ENCODE measurements at places on chromosomes 1 and 21.

- DNase-seq = no peak
These were observed 19.3 kb upstream of the PDZK1IP1 start for GRCh38 chr1:47209091-47209490.

- peak; percentile 24 for DNase-seq
These were observed 109.5 kb upstream of the SIM2 start for GRCh38 chr21:36589352-36589971.

GRCh38 chr21:27250366-27250765, 283.5 kb upstream of the ADAMTS5 start:
- DNase-seq = peak; percentile 80

- no peak for DNase-seq
These were observed 30.1 kb downstream of the SMYD2 start for GRCh38 chr1:214310777-214311690.

GRCh38 chr1:89724369-89725010, 91.6 kb downstream of the LRRC8C start:
- no peak for DNase-seq

- no peak for DNase-seq
These were observed 268.4 kb upstream of the USP24 start for GRCh38 chr1:55483523-55483922.

DNA sequence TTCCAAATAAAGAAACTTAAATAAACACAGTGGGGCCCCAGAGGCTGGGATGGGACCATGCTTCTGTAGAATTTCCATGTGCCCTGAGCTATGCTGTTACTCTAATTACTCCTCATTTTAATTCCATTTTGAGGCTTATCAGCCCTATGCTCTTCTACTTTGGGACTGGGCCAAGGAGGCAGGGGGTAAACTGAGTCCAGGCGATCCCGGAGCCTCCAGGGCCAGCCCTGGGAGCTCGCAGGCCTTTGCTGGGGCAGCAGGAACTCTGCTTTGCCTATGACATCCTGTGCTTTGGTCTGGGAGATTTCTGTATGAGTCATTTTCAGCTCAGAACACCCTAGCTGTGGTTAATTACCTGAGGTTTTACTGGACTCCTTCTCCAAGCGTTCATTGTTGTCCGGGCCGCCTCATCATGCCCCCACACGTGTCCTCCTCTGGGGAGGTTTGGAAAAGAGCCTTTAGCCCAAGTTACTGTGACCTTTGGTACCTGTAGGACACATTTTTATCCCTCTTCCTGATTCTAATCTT, 95.7 kb downstream of the RHOU start:
- no peak for DNase-seq

DNA sequence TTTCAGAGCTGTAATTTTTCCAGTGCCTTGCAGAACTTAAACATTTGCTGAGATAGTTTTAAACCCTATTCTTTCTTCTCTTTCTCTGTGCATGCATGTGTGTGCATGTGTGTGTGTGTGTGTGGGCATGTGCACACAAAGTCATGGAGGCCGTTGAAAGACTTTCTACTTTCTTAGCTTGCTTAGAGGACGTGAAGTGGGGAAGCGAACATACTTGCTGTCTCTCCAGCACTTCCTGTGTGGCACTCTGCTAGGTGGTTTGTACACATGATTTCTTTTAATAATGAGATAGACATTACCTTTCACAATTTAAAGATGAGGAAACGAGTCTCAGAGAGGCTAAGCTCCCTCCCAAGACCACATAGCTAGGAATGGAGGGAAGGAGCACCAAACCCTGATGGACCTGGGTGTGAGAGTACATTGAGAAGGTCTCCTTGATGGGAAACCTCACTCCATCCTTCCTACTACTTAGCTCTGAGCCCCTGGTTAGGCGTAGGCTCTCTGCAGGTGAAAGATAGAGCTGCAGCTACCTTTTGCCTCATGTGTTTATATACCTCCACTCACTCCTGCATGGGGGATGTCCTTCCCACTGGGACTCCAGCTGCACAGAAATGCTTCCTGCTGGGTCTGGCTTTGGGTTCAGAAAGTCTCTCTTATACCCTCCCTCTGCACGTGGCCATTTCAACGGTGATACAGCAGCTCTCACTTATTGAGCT, 101.9 kb upstream of the USP24 start:
- DNase-seq = no peak

GRCh38 chr1:91476533-91477217, 24.0 kb upstream of the CDC7 start:
- no peak for DNase-seq

- DNase-seq = peak; percentile 58
These were observed 16.6 kb downstream of the C21orf91 start for GRCh38 chr21:17802572-17802971.

DNA sequence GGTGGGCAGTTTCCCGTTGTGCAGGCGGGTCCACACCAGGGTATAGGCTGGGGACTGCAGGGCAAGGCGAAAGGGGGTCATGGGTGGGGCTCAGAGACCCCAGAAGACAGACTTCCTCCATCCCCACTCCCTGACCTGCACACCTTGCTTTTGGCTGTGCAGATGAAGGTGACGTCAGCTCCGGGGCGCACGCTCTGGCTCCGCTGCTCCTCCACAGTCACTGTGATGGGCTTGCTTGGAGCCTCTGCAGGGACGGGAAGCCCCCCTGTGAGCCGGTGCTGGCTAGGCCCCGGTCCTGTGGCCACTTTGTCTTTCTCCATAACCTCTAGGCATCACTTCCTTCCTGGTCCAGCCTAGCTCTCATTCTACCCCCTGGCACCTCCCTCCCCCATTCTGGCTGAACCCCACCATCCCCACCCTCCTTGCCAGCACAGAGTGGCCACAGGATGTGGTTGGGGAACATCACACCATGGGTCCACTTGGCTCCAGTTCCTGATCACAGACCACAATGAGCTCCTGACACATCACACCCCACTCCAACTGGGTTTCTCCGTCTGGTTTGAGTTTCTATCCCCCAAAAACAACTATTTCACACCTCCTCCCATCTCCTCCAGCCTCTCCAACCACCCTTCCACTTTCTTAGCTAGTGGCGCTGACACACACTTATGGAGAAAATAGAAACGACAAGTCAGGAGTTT, 45.2 kb downstream of the LDLRAD2 start:
- DNase-seq = peak; percentile 11

DNA sequence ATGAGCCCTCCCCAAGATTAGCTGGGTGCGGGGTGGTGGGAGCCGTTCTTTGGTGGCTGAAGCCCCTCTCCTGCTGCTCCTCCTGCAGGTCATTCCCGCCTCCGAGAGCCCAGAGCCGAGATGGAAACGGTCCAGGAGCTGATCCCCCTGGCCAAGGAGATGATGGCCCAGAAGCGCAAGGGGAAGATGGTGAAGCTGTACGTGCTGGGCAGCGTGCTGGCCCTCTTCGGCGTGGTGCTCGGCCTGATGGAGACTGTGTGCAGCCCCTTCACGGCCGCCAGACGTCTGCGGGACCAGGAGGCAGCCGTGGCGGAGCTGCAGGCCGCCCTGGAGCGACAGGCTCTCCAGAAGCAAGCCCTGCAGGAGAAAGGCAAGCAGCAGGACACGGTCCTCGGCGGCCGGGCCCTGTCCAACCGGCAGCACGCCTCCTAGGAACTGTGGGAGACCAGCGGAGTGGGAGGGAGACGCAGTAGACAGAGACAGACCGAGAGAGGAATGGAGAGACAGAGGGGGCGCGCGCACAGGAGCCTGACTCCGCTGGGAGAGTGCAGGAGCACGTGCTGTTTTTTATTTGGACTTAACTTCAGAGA, 448 bp downstream of the G0S2 start:
- peak; percentile 14 for DNase-seq

GRCh38 chr1:51729824-51730301, 113.0 kb downstream of the OSBPL9 start:
- peak; percentile 40 for DNase-seq

DNA sequence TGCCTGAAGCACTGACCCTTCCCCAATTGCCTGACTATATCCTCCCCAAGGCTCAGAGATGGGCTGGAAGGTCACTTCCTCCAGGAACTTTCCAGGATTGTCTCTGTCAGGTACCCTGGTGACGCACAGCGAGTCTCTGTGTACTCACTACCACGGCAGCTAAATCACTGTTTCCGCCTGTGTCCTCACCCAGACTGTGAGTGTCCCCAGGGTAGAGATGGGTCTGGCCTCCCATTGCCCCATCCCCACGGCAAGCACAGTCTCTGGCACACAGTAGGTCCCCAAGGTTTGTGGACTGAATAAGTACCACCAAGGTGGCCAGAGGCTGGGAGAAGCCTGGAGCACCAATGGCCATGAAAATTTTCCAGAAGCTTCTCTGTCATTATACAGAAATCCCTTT, 93.8 kb upstream of the RUNX3 start:
- DNase-seq = no peak

- no peak for DNase-seq
These were observed 67.6 kb upstream of the TSPAN2 start for GRCh38 chr1:115156826-115157468.

DNA sequence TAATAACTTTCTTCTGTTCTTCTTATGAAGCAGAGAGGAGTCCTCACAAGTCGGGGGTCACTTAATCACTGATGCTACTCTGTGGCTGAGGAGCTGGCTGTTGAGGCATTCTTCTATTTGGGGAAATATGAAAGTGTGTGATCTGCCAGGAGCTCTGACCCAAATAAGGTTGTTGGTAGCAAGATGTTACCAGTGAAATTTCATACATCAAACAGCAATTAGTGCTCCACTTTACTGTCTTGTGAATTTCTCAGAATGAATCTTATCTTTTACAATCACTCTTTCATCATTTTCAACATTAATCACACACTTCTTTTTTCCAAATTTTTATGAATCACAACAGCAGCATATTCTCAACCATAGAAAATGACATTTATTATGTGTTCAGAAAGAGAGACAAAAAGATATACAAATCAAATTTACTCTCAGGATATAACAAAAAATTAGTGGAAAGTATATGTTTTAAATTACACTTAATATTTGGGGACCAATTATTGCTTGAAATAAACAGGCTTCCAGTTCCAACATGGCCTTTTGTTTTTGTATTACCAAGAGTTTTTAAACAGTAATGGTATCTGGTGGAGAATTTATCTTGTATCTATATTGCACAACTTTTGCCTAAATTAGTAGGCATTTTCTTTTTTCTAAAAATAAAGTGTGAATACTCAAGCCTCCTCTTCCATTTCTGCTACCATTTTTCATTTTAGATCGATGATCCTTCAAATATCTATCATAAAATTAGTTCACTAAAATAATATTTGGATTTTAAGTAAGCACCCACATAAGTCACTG, 9.6 kb downstream of the PTGER3 start:
- DNase-seq = no peak

DNA sequence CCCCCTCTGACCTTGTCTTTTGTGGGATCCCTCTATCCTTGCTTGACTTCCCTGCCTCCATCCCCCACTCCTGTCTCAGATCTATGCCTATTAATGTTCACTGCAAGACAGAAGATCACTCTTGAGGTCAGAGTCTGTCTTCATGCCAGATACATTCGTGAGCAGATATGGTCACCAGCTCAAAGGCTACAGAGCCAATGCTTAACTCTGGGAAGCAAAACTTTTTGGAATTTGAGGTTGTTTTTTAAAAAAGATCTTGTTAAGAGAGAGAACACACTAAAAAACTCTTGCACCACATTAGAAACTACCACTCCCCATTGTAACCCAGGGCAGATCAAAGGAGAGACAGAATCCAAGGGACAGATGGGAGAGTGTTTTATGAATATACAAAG, 17.1 kb upstream of the A3GALT2 start:
- no peak for DNase-seq

DNA sequence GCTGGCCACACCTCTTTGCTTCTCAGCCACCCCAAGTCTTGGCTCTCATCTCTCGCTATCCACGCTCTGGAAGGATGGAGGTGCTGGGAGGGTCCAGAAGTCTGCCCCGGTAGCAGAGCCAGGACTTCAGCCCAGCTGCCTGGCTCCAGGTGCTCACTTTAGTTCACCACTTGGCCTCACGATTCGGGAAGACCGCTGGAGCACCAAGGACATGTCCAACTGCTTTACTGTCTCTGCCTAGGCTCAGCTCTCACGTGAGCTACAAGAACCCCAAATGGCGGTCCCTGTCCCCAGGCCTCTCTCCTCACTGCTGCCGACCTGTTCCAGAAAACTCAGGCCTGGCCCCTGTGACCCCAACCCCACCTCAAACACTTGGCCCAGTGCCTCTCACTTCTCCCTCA, 3.4 kb downstream of the TRIM11 start:
- no peak for DNase-seq

GRCh38 chr1:245577191-245578157, 422.7 kb downstream of the KIF26B start:
- DNase-seq = no peak

- no peak for DNase-seq
These were observed 36.6 kb upstream of the KCTD3 start for GRCh38 chr1:215530401-215530984.

- DNase-seq = no peak
These were observed 14.3 kb downstream of the GMEB1 start for GRCh38 chr1:28682840-28683239.

DNA sequence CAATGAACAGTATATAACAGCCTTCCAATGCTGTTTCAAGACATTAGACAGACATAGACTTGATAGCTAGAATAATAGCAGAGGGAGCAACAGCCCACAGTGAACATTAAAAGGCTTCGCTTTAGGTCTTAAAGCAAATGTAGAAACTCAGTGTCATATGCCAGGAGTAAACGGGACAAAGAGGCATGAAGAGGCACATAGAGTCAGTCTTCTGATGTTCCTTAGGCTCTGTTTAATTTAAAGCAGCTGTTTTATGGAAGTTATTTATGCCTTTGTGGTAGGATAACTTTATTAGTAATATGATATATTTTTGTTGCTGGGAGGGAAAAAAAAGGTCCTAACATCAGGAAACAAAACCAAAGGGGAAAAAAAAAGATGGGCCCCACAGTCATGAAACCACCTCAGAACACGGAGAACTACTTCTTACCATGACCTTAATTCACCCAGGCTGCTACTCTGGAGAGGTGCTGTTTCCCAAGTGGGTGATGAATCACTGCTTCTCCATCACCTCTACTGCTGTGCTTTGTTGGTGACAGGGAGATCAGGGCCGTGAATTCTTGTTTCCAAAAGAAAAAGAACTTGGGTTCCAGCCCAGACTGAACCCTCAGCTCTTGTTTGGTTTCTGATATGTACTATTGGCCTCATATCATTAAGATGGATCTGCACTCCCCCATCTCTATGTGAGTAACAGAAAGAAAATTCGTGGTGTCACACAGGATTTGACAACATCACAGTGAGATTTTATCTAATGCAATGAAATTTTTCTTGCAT, 616.9 kb downstream of the KIF26B start:
- no peak for DNase-seq

Data from foreskin melanocyte (primary cell).